Osteocyte (in vitro differentiated cells): ENCODE measurements at places on chromosomes 1 and 21. TPM values are rescaled to one million over a fixed set of nuclear protein-coding genes. Genes with fewer than 3 reads are reported as not detected.

The ASAP3 gene
- 24.9 and 31.1 TPM in 2 replicates for total RNA-seq

The LCK gene
- total RNA-seq = not detected in 2 replicates

The SCCPDH gene
- total RNA-seq = 34.4 and 34.9 TPM in 2 replicates

- DNase-seq = no peak
These were observed 7.6 kb upstream of the ERG start for GRCh38 chr21:38505654-38506523.

- no peak for DNase-seq
These were observed 155.0 kb downstream of the TOMM20 start for GRCh38 chr1:234973426-234974250.

DNA sequence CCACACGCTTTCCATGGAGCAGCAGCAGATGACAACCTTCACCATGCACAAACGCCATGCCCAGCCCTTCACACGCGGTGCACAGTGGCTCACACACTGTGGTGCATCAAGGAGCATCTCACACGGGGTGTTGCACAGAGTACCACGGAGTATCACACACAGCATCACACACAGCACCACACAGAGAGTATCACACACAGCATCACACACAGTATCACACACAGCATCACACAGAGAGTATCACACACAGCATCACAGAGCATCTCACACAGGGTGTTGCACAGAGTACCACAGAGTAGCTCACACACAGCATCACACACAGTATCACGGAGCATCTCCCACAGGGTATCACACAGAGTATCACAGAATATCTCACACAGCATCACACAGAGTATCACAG is 122.2 kb upstream of the RAB4A start:
- DNase-seq = no peak

DNA sequence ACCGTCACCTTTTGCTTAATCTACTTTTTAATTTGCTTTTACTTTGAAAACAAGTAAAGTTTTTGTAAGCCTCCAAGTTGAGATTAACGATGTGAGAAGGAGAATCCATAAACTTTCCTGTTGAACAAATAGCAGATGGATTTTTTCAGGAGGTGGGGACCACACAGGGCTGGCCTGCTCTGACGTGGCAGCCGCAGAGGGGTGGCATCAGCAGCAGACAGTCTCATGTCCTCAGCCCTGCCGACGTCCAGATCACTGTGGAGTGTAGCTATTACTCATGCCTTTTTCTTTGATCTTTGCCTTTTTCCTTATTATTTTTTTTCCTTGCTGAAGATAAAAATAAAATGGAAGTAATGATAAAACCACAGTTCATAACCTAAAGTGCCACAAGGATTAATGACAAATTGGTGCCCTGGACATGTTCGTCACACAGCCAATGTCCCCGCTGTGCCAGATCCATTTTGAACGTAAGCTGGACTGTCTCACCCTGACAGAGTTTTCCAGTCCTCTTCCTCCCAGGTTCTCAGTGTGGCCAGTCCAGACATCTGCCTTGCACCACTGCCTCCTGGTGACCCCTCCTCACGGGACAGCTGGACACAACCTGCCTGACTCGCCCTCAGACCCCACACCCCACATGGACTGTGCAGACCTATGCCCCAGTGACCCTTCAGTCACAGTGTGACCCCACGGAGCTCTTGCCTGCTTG is 15.4 kb upstream of the ZBTB21 start:
- DNase-seq = no peak

DNA sequence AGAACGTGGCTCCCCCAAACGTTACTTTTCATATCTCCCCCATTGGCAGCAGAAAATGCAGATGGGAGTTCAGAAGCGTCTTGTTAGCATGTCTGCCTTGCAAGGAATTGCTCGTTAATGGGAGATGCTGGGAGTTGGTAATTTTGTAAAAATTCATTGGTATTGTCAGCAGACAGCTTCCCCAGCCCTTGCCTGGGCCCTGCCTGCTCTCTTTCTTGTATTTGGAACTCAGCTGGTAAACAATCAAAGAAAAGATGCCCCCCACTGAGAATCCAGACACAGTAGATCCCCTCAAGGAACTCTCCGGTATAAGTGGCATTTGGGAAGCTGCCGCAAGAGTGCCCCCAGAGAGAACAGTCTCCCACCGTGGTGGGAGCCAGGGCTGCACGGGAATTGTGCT is 94.4 kb upstream of the IGSF21 start:
- DNase-seq = no peak
